ENCODE measurements at places on chromosomes 2 and 18.
A peak's percentile ranks its signal among the peaks of the same experiment; 100 is the strongest.

DNA sequence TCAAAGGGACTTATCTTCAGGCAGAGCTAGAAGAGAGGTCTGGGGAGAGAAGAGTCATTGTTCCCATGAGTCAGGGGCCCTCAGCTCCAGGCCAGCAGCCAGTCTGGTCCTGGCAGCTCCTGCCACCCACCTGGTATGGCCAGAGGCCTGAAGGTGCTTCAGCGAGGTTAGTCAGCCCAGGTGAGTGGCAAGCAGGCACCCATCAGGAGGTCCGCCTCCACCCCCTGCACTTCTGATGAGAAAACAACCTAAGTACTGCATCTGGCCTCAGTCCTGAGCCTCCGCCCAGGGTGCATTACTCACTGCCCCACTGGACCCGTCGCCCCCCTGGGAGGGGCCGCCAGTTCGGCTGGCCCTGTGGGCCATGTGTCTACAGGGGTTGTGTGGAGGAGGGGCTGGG lies 130.2 kb downstream of the INHBB start:
- no peak for DNase-seq

- no peak for DNase-seq
These were observed 214.0 kb downstream of the KLHL29 start for GRCh38 chr2:23599006-23599405.

- no peak for DNase-seq
These were observed 41.5 kb upstream of the TANK start for GRCh38 chr2:161118722-161119121.

GRCh38 chr2:113175736-113176695 lies 2.2 kb downstream of the PSD4 start:
- no peak for DNase-seq

- no peak for DNase-seq
These were observed 166.0 kb downstream of the SEPTIN10 start for GRCh38 chr2:109447776-109448175.

GRCh38 chr2:63976125-63976510 lies 43.1 kb downstream of the VPS54 start:
- DNase-seq: no peak

- DNase-seq: no peak
These were observed 36.4 kb downstream of the ADAM17 start for GRCh38 chr2:9519250-9519649.

GRCh38 chr2:50749216-50749615 lies 282.7 kb downstream of the NRXN1 start:
- DNase-seq: no peak

GRCh38 chr2:173414823-173415322 lies 60.2 kb downstream of the CDCA7 start:
- peak; percentile 57 for DNase-seq

- DNase-seq: peak; percentile 81
These were observed 207.4 kb upstream of the NRP2 start for GRCh38 chr2:205474741-205475415.

- peak; percentile 62 for DNase-seq
These were observed 44.5 kb downstream of the COL3A1 start for GRCh38 chr2:189018631-189019030.

GRCh38 chr2:137420744-137421143 lies 543.5 kb upstream of the HNMT start:
- DNase-seq: peak; percentile 39

DNA sequence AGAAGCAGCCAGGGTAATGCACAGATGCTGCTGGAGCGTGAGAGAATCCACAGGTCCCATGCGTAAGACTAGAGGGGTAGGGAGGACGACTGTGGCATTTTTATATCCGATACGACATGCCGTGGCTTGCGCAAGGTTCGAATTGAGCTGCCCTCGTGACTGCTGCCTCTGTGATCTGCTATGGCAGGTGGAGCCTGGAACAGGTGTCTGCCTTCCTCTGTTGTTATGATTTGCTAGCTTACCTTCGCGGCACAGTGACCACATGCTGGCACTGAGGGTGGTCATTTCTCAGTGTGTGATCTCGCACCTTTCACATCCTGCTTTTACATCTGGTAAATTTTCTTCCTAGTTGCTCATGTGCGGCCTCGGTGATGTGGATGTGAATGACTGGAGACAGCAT lies 240.2 kb downstream of the ALPK2 start:
- DNase-seq: no peak

DNA sequence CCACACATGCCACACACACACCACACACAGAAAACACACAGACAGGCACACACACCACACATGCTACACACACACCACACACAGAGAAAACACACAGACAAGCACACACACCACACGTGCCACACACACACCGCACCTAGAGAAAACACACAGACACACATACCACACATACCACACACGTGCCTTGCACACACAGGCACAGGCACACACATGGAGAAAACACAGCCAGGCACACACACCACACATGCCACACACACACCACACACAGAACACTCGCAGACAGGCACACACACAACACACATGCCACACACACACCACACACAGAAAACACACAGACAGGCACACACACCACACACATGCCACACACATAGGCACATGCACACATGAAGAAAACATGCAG lies 242.1 kb upstream of the MYT1L start:
- DNase-seq: no peak

DNA sequence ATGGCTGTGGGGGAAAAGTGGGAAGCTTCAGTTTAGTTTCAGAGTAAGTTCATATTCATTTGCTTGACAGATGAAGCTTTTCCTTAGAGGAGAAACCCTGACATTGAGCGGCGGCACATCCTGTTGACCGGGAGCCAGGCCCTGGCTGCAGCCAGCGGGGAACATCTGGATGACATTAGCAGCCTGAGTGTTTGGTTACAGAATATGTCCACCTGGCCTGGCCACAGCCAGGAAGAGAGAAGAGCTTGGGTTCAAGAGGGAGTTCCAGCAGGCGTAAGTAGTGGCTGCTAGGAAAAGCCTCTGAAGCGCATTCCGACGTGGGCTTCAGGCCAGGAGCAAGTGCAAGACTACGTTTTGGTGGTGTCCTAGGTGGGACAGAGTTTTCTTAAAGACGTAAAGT lies 144.9 kb upstream of the MYCN start:
- DNase-seq: no peak

GRCh38 chr2:217743966-217744761 lies 258.6 kb downstream of the TNS1 start:
- DNase-seq: no peak

GRCh38 chr2:21710496-21710895 lies 586.7 kb downstream of the TDRD15 start:
- DNase-seq: no peak

- DNase-seq: no peak
These were observed 376.6 kb downstream of the NBAS start for GRCh38 chr2:15184491-15184890.
